ENCODE measurements at places on chromosomes 4 and X. TPM values are rescaled to one million over a fixed set of nuclear protein-coding genes. Genes with fewer than 3 reads are reported as not detected.

Gene SMIM10
- 0.52 TPM for total RNA-seq

Gene PRSS12
- total RNA-seq, result 9.6 TPM

GRCh38 chr4:171629182-171629581, 184.0 kb upstream of the GALNTL6 start:
- H3K27me3 ChIP-seq, result no peaks in the 10 kb centered on the region
- no peak for DNase-seq
- no peak overlapping the region for H3K4me3 ChIP-seq
- no peaks in the 10 kb centered on the region for H3K4me1 ChIP-seq

DNA sequence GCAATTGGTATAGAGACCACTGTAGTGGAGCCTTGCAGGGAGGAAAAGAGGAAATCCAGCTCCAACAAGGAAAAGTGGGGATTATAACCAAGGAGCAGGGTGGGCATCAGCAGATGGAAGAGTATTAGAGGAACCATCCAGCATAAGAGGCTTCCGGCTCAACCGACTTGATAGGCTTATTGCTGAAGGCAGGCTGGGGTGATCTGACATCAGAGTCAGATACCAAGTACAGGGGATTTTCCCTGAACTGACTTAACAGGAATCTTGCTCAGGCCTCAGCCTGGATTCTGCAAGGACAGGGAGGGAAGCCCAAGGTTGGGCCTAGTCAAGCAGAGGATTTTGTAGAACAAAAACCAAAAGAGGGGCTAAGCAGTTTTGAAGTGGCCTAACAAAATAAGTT, 129.6 kb downstream of the DCLK2 start:
- H3K27me3 ChIP-seq, result no peaks in the 10 kb centered on the region
- peaks cover 11% of the 10 kb centered on the region for H3K4me1 ChIP-seq
- DNase-seq, result no peak
- no peak overlapping the region for H3K27ac ChIP-seq

- H3K36me3 ChIP-seq, result no peaks in the 10 kb centered on the region
- no peak for DNase-seq
- no peak overlapping the region for H3K4me3 ChIP-seq
- H3K27me3 ChIP-seq, result no peaks in the 10 kb centered on the region
- H3K27ac ChIP-seq, result no peak overlapping the region
Measured at GRCh38 chrX:102593367-102593766, 5.9 kb upstream of the ARMCX5 start.

DNA sequence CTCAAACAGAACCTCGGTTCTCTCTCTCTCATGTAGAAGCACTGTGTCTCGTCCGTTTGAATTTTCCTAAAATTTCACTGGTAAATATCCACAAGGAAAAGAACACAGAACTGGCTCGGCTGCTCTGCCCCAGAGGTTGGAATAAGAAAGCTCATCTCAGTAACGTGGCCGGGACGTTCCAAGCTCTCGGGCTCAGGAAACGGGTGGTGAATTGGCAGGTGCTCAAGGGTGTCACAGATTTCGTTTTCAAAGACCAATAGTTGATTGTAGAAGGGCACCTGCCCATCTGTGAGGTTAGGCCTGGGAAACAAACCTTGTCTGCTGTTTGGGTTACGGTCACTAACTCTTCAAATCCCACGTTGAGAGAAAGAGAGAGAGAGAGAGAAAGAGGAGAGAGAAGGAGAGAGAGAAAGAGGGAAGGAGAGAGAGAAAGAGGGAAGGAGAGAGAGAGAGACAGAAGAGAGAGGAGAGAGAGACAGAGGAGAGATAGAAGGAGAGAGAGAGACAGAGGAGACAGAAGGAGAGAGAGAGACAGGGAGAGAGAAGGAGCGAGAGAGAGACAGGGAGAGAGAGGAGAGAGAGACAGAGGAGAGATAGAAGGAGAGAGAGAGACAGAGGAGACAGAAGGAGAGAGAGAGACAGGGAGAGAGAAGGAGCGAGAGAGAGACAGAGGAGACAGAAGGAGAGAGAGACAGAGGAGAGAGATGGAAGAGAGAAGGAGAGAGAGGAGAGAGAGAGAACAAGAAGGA, 106.6 kb downstream of the CRLF2 start:
- H3K4me3 ChIP-seq, result no peak overlapping the region
- DNase-seq, result no peak
- no peak overlapping the region for H3K27ac ChIP-seq
- peaks cover 45% of the 10 kb centered on the region for H3K27me3 ChIP-seq
- H3K4me1 ChIP-seq, result no peaks in the 10 kb centered on the region

DNA sequence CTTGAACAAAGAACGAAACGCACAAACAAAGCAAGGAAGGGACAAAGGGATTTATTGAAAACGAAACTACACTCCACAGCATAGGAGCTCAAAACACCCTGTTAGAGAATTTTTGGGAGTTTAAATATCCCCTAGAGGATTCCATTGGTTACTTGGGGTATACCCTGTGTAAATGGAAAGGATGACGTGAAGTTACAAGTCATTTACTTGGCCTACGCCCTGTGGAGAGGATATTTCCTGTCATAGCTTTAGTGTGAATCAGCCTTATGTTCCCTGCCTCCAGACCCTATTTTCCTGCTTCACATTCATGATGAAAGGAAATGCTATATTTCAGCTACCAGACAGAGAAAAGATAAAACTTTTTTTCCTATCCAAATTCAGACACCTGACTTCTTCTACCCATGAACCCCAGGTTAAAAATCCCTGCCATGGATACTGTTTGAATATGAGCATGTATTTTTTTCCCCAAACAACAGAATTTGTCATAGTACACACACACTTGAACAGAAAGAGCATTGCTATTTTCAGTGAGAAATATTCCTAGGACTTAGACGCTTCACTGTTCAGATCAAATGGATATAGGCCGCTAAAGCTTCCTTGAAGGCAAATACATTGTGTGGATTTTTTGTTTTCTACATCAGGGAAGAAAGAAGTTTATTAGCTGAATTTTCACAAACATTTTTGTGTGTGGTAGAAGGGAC, 20.4 kb downstream of the PIN4 start:
- H3K27ac ChIP-seq, result no peak overlapping the region
- H3K4me3 ChIP-seq, result no peak overlapping the region
- peaks cover 8% of the 10 kb centered on the region for H3K36me3 ChIP-seq
- no peaks in the 10 kb centered on the region for H3K27me3 ChIP-seq
- DNase-seq, result peak; percentile 2

Gene CETN2
- total RNA-seq, result 78.6 TPM

DNA sequence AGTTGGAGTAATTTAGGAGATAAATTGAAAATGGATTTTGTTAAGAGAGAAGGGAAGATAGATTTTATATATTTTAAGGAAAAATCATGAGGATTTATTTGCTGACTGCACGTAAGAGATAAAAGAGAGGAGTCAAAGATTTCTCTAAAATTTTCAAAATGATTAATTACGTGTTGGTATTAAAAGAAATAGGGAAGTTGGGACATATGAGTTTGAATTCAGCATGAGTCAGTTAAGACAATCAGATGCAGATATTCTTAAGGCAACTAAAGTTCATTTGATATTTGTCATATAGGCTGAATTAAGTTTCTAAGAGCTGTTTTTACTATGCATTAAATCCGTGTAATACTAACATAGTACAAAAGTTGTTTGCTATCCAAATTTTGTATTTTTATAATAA, 46.9 kb downstream of the TET2 start:
- no peaks in the 10 kb centered on the region for H3K27me3 ChIP-seq
- peaks cover 4% of the 10 kb centered on the region for H3K4me1 ChIP-seq
- H3K4me3 ChIP-seq, result no peak overlapping the region
- DNase-seq, result no peak

GRCh38 chr4:26522478-26522877, 32.2 kb upstream of the CCKAR start:
- no peak overlapping the region for H3K4me3 ChIP-seq
- no peaks in the 10 kb centered on the region for H3K36me3 ChIP-seq
- no peaks in the 10 kb centered on the region for H3K27me3 ChIP-seq
- no peaks in the 10 kb centered on the region for H3K4me1 ChIP-seq
- H3K27ac ChIP-seq, result no peak overlapping the region

- H3K4me3 ChIP-seq, result no peak overlapping the region
- H3K27me3 ChIP-seq, result no peaks in the 10 kb centered on the region
- peaks cover 46% of the 10 kb centered on the region for H3K36me3 ChIP-seq
- peaks cover 51% of the 10 kb centered on the region for H3K4me1 ChIP-seq
- no peak for DNase-seq
Measured at GRCh38 chr4:39521253-39521919, 5.9 kb downstream of the UGDH start.

DNA sequence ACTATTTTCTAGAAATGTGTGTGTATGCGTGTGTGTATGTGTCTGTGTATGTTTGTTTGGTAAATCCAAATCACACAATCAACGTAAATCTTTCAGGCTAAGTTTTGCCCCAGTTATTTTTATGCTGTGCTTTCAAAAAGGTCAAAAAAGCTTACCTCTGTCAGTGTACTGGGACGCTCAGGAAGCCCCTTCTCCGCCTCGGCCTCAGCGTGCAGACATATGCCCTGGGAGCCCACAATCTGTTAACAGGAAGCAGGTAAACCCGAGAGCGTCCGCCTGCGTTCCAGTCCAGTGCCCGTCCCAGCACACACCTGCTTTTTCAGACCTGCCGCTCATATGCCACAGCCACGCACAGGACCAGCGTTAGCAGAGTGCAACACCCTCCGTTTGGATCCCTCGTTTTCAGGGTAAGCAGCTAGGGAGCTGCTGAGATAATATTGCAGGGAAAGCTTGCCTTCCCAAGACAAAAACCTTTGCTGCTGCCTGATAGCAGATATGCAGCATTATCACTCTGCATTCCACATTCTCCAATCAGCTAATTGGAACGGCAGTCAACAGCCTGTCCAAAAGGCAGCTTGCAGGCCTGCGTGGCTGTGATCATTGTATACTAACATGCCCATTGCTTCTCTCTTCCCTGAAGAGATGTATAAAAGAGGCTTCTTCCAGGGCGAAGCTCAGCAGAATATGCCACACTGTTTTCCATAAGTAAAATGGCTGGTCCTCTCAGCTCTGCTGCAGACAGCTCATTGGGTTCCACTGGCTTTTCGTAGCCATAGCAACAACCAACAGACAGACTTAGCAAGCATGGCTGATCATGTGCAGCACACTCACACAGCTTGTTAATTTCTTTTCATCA, at the start of gene SORBS2:
SORBS2 (minus strand) TSS at position 686 of the 856 bp plus-strand sequence. CDS start 121,623 bp downstream, outside the sequence.
- no peaks in the 10 kb centered on the region for H3K27me3 ChIP-seq
- H3K4me1 ChIP-seq, result peaks cover 5% of the 10 kb centered on the region
- H3K4me3 ChIP-seq, result peak within 1 kb of the TSS; percentile 55
- no peaks in the 10 kb centered on the region for H3K36me3 ChIP-seq

GRCh38 chr4:101960431-101960830, 169.9 kb downstream of the BANK1 start:
- H3K27me3 ChIP-seq, result no peaks in the 10 kb centered on the region
- H3K27ac ChIP-seq, result no peak overlapping the region
- no peaks in the 10 kb centered on the region for H3K4me1 ChIP-seq
- DNase-seq, result no peak

DNA sequence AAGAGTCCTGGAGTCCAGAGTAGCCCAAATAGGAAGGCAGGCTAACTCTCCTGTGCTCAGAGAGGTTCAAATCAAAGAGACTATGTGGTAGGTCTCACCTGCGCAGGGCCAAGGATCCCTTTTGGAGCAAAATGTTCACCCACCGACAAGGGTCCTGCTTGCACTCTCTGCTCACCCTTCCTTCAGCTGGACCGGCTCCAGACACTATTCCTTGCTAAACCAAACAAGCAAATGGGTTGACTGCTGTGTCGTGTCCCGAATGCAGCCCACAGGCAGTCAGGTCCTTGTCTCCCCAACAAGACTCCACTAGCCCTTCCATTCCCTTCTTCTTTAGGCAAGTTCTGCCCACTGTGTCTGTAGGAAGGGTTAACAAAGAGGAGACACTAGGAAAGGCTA, 760 bp downstream of the TRMT2B start:
- no peak for DNase-seq
- H3K4me1 ChIP-seq, result 0 out of 2 replicates have a peak, but pooled peaks cover 5% of the 10 kb centered on the region
- peak overlapping the region; percentile 77 for H3K4me3 ChIP-seq
- H3K36me3 ChIP-seq, result no peaks in the 10 kb centered on the region

DNA sequence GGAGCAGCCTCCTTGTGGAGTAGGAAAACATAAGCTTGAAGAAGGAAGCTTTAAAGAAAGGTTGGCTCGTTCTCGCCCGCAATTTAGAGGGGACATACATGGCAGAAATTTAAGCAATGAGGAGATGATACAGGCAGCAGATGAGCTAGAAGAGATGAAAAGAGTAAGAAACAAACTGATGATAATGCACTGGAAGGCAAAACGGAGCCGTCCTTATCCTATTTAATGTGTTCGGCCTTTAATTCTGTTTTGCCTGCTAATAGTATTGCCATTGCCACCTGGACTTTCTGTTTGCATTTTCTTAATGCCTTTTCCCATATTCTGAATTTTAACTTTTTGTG, 1.4 kb downstream of the TCEAL1 start:
- H3K4me1 ChIP-seq, result peaks cover 14% of the 10 kb centered on the region
- H3K27ac ChIP-seq, result peak overlapping the region; percentile 78
- no peaks in the 10 kb centered on the region for H3K27me3 ChIP-seq
- H3K4me3 ChIP-seq, result peak overlapping the region; percentile 91
- H3K36me3 ChIP-seq, result no peaks in the 10 kb centered on the region
- DNase-seq, result no peak

Gene ENPEP
- not detected for total RNA-seq

Gene NBDY
- total RNA-seq, result 76.6 TPM

Gene NUDT9
- total RNA-seq, result 14.7 TPM

GRCh38 chr4:184573701-184574100, 75.5 kb downstream of the CASP3 start:
- H3K4me3 ChIP-seq, result no peak overlapping the region
- DNase-seq, result no peak
- H3K27me3 ChIP-seq, result no peaks in the 10 kb centered on the region
- no peaks in the 10 kb centered on the region for H3K36me3 ChIP-seq

Gene NHS
- 6.7 TPM for total RNA-seq

Gene STPG2
- not detected for total RNA-seq

Gene GPM6B
- not detected for total RNA-seq

DNA sequence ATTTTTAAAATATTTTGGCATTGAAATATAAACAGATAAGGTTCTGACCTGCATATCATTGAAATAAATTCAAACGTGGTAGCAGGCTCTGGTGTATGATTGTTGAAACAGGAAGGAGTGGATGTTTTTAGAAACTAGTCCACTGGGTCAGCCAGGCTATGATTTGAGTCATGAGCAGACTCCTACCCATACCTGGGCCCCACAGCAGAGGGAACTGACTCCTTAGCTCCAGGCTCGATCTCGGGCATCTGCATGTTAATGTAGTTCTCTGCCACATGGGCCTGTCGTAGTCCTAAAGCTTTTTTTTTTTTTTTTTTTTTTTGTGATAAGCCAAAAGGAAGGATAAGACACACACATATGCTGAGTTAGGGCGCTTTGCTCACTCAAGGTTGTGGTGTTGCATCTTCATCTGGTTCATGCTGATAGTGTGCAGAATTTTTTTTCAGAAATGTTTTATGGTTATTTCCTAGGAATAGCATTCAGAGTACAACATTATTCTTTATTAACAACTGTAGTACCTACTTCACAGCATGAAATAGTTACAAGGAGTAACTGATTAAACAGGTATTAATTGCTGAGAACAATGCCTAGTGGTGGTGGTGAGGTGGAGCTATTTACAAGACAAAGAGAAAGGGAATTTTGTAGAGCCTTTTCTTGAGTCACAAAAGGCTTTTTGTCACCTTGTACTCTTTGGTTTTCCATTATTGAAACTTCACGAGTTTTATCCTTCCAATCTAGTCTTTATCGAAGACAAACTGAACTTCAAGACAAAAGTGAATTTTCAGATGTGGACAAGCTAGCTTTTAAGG, 27.3 kb downstream of the OFD1 start:
- H3K27me3 ChIP-seq, result no peaks in the 10 kb centered on the region
- no peaks in the 10 kb centered on the region for H3K4me1 ChIP-seq
- H3K4me3 ChIP-seq, result no peak overlapping the region
- H3K27ac ChIP-seq, result no peak overlapping the region

Measured in PC-9 (cell line).